Activated CD4-positive, alpha-beta T cell treated with anti-CD3 and anti-CD28 coated beads, Interleukin-2, amount 10 ng/mL, durations not matched to agents 24 days and 14 days (primary cell): ENCODE measurements at places on chromosomes 3 and 15.
A peak's percentile ranks its signal among the peaks of the same experiment; 100 is the strongest.

DNA sequence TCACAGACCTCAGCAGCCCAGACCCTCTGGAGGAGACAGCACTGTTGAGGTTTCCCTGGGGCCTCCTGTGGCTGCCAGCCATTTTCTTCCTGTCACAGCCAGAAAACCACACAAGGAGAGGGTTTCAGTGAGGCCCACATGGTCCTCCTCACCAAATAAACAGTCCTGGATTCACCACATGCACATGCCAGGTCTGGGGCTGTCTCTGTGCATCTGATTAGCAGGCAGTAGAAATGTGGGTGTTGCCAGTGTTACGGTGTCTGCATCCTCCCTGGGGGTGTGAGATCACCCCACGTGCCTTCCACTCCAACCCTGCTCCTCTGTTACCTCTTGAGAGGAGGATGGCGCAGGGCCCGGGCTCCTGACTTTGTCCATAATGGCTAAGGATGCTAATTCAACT is 140.4 kb downstream of the CHDH start:
- peak; percentile 67 for DNase-seq

DNA sequence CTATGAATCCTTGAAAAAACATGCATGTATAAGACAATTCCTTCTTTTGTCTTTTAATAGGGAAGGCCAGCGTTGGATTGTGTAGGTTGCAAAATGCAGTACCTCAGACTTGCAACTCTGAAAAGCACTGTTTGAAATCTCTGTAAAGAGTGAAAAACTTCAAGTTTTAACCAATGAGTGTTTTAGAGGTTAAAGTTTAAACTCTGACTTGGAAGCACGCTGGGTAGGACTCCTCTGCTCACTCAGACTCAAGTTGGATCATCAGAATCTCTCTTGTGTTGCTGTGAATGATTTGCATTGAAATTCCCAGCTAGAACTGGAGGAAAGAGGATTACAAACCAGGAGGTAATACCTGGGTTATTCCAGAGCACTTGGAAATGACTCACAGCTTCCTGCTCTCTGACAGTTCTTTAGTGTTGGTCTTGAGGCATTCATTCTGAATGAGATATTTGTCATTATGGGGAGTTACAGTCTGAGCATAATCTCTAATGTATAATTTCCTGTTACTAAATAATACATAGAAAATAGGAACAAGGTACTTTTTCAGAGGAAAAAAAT is 49.1 kb downstream of the PLS1 start:
- no peak for DNase-seq

DNA sequence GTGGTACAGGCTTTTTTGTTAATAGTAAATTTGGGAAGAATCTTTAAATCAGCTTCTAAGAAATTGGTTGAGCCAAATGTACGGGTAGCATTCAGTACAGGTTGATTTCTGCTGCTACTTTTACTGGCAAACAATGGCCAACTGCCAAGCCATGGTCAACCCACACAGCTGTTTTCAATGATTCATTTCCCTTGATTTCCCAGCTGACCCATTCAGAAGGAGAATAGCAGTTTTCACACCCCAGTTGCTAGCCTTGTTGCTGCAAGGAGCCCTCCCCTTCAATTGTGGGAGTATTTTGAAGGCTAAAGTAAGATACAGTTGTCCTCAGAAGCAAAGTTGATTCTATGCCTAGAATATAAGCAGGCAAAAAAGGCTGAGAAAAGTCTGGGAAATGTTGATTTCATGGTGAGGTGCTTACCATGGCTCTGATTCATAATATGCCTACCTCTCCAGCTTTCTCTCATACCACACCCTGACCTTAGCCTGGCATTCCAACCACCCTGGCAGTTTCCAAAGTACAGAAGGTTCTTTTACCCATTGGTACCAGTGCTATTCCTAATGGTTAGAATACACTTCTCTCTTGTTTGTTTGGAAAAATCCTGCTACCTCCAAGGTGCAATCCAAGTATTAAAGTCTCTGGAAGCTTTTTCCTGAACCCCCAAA is 320.3 kb upstream of the TGFBR2 start:
- DNase-seq = no peak

- no peak for DNase-seq
Observed at GRCh38 chr3:130850843-130851242, 43.0 kb upstream of the ATP2C1 start.

DNA sequence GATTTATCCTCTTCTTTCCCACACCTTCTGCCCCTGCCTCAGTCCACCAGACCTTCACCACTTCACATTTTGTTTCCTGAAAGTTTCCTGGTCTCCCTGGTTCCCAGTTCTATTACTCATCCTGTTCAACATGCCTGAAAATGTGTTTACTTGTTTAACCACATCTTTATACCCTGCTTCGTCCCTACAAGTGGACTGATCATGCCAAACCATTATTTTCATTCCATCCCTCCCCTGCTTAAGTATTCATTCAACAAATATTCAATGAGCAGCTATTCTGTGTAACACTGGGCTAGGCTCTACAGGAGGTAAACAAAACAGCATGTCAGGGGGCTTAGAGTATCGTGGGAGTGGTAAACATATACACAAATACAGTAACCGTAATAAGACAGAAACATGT is 5.5 kb downstream of the MYO5A start:
- no peak for DNase-seq

DNA sequence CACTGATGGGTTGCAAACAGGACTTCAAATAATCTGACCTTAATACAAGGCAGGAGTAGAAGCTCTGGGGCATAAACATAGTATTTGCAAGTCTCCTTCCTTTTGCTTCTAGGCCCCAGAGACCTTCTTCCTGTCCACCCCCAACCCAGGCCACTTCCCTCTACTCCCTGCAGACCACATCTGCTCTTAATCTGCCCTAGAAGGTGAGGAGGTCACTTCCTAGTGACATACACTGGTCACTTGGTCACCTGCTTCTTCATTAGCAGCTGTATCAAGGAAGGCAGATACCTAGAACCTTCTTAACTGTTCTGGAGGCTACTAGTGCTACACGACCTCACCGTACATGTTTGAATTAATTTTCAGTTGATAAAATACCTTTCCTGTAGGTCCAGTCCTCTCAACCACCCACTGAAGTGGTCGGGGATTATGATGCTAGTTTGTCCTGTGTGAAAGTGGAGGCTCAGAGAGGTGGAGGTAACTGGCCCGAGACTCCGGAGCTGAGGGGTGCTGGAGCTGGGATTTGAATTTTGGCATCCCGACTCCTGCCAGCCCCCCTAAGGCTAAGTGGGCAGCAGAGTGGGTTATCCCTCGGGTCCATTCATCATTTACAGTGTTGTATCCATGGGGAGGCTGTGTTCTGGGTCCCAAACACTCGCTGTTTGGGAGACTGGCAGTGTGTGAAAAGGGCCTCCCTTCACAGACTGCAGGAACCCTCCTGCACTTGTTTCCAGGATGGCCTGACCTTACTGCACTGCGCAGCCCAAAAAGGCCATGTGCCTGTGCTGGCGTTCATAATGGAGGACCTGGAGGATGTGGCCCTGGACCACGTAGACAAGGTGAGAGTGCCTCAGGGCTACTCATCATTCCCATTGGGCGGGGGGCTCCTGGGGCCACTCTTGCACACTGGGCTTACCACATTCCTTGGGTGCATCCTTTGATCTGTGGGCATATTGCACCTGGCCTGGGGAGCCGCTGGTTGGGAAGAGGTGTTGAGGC is 13.9 kb downstream of the ANKDD1A start:
- no peak for DNase-seq

DNA sequence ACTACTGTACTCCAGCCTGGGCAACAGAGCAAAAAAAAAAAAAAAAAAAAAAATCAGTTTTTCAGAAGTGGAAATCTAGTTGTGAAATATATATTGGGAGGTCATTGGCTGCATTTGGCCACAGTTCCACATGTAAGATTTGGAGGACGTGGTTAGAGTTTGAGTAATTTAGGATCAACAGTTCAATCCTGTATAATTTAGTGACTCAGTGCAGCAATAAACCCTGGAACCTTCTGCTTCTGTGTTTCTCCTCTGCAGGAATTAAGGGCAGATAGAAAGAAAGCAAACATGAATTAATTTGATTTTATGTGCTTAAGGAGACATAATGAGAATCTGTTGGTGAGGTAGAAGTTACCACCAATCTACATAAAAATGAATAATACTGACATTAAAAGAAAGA is 347.0 kb downstream of the PTPRG start:
- no peak for DNase-seq

DNA sequence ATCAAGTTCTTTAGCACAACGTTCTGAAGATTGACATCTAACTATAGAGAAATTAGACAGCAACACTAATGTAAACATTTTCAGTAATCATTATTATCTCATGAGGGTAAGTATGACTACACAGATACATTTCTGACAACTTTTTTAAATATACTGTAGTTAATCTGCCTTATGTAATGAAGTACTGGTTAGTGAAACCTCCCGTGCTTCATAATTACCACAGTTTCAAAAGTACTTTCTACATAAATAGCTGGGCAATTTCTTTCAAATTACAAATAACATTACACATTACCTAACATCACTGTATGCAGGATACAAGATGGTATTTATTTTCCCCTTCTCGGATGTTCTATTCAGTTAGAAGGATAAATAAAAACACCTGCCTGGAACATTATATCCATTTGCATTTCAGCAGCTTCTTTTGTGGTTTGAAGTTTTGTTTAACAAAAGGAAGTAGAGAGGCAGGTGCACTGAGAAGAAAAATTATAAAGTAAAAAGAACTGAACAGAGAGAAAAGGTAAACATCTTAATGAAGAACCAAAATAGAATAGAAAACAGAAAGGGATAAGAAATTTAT is 1241.5 kb upstream of the GBE1 start:
- DNase-seq = no peak

DNA sequence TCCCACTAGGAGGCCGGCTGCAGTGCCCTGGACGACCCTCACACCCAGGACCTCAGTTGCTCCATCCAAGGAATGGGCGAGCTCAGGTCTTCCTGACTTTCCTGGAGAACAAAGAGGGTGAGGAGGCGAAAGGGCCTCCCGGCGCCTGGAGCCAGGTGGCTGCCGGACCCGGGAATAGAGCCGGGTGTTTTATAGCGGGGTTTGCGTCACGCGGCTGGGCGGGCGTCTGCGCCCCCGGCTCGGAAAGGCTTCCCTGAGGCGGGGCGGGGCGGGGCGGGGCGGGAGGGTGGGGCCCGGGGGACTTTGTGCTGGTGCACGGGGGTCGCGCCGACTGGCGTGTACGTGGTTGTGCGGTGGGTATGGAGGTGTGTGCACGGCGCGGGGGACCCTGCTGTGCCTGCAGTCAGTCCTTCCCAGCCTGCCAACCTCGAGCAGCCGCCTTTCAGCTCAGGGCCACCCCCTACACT is 4.6 kb upstream of the PRKCD start:
- DNase-seq = peak; percentile 72

GRCh38 chr3:128884992-128885391 is 5.6 kb downstream of the ACAD9 start:
- DNase-seq = no peak
